NCI-H1092 (cell line): ENCODE measurements at places on chromosomes 6 and 20.

DNA sequence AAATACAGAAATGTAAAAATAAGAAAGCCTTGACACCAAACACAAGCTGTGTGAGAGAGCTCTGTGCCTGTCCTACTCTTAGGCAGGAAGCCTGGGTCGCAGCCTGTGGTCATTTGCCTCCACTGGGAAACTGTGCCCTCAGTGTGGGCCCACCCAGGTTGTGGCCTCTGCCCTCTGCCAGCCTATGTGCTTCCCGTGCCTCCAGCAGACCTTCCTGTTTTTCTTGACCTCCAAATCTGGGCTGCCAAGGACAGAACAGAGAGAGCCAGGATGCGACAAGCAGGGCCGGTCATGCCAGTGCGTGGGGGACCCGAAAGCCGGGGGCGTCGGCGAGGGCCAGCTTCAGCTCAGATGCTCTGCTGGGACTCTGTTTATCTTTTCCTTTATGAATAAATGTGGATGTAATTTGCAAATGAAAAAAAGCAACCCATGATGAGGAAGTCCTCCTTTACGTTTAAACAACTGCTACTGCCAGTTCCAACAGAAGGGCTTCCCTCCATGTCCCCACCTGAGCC is 189.2 kb upstream of the EXOC2 start:
- DNase-seq = no peak

GRCh38 chr6:154157082-154157481 is 118.0 kb downstream of the OPRM1 start:
- no peak for DNase-seq

- DNase-seq = no peak
Observed at GRCh38 chr20:22522701-22523100, 61.7 kb downstream of the FOXA2 start.

DNA sequence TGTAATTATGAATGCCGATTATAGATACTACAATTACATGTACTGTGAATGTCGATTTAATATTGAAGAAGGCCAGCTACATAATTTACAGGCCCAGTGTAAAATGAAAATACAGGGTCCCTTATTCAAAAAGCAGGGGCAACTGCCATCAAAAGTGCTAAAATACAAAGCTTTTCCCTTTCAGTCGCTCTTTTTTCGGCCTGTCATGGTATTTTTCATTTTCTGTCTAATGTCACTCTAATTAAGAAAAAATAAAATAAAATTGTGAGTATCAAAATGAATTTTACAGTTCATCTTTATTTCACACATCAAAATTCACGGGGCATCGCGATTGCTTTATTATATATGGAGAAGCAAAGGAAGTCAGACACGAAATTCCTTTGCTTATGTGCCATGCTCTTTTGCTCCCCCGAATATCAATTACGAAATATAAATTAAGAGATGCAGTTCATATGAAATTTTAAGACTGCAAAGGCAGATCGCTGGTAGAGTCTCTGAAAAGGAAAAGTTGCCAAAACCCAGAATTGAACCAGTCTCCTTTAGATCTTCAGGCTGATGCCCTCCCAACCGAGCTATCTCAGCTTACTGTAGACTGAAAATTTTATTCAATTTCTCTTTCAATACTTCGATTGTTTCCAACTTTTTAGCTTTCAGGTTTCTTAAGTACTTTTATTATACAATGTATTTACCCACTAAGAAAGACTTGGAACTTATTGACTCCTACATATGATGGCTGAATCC is 197.0 kb downstream of the TRIM27 start:
- no peak for DNase-seq

- no peak for DNase-seq
Observed at GRCh38 chr6:53251033-53251672, 97.6 kb downstream of the ELOVL5 start.

DNA sequence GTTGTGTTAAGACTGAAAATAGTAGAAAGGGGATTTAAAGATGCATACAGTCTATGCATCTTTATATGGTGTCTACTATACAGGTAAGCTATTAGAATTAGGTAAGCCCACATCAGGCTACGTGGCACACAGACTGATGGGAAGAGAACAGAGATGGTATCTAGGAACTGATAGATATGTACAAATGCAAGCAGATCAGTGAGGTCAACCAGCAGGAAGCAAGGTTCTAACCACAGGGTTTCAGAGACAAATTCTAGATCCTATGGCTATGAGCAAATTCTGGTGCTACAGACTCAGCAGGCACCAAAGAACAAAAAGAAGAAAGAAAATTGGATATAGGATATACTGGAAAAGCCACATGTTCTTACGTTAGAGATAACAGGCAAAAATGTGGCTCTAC is 110.6 kb downstream of the TRDN start:
- DNase-seq = no peak

- DNase-seq = no peak
Observed at GRCh38 chr20:51482836-51483473, 59.6 kb downstream of the NFATC2 start.

DNA sequence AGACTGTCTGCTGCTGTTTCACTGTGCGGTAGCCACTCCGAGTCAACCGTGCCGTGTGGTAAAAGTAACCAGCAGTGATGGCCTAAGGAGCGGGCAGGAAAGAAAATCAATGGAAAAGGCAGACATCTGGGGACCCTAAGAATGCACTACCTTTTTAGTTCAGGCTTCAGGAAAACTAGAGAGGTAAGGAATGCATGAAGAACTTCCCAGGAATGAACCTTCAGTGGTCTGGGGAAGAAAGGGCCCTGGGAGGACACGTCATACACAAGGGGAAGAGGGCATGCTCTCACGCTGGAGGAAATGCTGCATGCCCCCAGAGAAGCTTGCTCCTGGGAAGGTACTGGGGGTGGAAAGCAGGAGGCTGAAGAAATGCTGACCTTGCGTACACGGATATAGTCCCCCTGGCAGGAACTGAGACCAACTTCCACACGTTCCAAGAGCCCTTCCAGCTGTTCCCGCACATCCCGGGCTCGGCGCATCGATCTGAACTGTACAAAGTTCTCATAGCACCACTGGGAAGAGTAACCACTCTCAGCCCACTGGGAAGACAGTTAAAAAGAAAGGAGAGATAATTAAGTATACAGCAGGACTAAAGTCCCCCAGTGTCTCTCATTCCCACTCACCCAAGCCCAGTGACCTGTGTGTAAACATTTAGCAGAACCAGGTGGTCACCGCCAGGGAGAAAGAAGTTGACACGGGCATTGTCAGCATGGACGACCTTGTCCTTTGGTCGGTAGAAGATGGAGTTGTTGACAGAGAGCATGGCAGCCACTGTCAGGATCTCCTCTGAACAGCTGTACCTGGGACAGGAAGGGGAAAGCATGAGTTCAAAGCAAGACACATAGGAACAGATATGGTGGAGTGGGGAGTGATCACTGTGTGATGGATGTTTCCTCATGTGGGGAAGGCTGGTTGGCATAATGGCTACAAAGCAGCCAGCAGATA is 8.1 kb downstream of the C6orf136 start:
- no peak for DNase-seq

DNA sequence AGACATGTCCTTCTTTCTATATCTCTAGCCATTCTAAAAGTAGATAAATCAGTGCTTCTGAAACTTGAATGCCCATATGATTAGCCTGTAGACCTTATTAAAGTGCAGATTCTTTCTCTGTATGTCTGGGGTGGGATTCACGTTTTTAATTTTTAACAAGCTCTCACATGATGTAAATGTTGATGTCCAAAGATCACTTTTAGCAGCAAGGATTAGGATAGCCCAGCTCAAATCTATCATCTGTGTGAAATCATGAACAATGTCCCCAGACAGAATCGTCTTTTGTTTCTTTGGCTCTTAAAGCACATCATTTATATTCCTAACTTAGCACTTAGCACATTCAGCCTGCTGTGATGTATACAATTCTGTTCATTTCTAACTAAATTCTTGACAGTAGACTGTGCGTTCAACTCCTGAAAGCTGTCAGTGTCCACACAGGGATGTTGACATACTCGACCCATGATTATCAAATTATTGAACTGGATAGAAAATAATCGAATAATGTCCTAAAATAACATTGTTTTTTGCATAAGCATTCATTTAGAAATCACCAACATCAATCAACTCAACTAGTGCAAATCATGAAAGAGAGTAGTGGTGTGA is 102.1 kb upstream of the MLIP start:
- no peak for DNase-seq
